ENCODE measurements at places on chromosomes 11 and 22. TPM values are rescaled to one million over a fixed set of nuclear protein-coding genes. Genes with fewer than 3 reads are reported as not detected.

MAJIN gene
- not detected for total RNA-seq

KCNA4 gene
- total RNA-seq, result not detected

MIAT gene
- 0.34 TPM for total RNA-seq

E2F8 gene
- not detected for total RNA-seq

GRCh38 chr11:27700351-27701301 is at the start of gene BDNF:
Gene BDNF, minus strand, starts transcription at chr11:27700455. Its CDS starts 41,891 bp downstream, at chr11:27658564.
- peak within 1 kb of the TSS; percentile 53 for H3K4me3 ChIP-seq
- peaks cover 18% of the 10 kb centered on the region for H3K27me3 ChIP-seq
- no peak for DNase-seq
- H3K27ac ChIP-seq, result no peak within 1 kb of the TSS
- H3K36me3 ChIP-seq, result no peaks in the 10 kb centered on the region
- peaks cover 33% of the 10 kb centered on the region for H3K4me1 ChIP-seq

GRCh38 chr22:27892064-27892463 is 27.0 kb downstream of the PITPNB start:
- H3K36me3 ChIP-seq, result peaks cover 88% of the 10 kb centered on the region
- no peak overlapping the region for H3K4me3 ChIP-seq
- no peaks in the 10 kb centered on the region for H3K27me3 ChIP-seq
- H3K27ac ChIP-seq, result peak overlapping the region; percentile 55
- peaks cover 43% of the 10 kb centered on the region for H3K4me1 ChIP-seq

- no peaks in the 10 kb centered on the region for H3K36me3 ChIP-seq
- no peak within 1 kb of the TSS for H3K27ac ChIP-seq
- peaks cover 18% of the 10 kb centered on the region for H3K4me1 ChIP-seq
- H3K27me3 ChIP-seq, result no peaks in the 10 kb centered on the region
- no peak for DNase-seq
- H3K4me3 ChIP-seq, result peak within 1 kb of the TSS; percentile 57
Measured at GRCh38 chr11:73218106-73218829, at the start of gene P2RY2. Gene P2RY2, plus strand, starts transcription at chr11:73218281. Its CDS starts 15,879 bp downstream, at chr11:73234160.

DNA sequence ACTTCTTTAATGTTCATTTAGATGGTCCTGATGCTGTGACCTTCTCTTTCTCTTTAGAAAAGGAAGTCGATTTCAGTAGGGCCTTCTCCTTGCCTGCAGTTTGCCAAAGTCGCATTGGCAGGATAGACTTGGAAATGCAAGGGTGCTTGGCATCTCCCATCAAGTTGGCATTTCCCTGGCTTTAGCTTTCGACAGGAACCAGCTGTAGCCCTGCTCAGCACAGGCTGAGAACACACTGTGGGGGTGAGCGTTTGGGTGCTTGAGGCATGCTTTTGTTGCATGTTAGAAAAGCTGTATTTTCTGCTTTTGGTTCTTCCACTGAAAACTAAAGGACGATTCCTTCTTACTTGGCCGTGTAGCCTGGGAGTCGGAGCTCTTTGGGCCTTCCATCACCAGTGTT is 37.7 kb downstream of the LDLRAD3 start:
- peak overlapping the region; percentile 13 for H3K27ac ChIP-seq
- H3K4me1 ChIP-seq, result no peaks in the 10 kb centered on the region
- no peaks in the 10 kb centered on the region for H3K36me3 ChIP-seq
- no peak for DNase-seq
- H3K4me3 ChIP-seq, result no peak overlapping the region

DNA sequence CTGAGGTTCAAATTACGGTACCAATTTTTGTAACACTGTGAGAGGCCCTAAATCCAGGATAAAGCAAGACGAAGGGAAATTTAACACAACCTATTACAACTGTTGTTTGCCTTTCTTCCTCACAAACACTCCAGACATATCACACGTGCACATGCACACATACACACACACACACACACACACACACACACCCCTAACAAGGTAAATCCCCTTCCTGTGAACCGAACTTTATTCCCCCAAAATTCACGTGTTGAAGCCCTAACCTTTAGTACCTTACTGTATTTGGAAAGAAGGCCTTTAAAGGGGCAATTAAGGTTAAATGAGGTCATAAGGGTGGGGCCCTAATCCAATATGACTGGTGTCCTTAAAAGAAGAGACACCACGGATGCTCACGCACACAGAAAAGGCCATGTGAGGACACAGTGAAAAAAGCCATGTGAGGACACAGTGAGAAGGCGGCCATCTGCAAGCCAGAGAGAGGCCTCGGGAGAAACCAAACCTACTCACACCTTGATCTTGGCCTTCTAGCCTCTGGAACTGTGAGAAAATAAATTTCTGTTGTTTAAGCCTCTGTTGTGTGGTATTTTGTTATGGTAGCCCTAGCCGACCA is 1.8 kb downstream of the SERGEF start:
- no peaks in the 10 kb centered on the region for H3K36me3 ChIP-seq
- H3K27ac ChIP-seq, result no peak overlapping the region
- no peak for DNase-seq
- H3K4me3 ChIP-seq, result no peak overlapping the region
- H3K27me3 ChIP-seq, result no peaks in the 10 kb centered on the region

DNA sequence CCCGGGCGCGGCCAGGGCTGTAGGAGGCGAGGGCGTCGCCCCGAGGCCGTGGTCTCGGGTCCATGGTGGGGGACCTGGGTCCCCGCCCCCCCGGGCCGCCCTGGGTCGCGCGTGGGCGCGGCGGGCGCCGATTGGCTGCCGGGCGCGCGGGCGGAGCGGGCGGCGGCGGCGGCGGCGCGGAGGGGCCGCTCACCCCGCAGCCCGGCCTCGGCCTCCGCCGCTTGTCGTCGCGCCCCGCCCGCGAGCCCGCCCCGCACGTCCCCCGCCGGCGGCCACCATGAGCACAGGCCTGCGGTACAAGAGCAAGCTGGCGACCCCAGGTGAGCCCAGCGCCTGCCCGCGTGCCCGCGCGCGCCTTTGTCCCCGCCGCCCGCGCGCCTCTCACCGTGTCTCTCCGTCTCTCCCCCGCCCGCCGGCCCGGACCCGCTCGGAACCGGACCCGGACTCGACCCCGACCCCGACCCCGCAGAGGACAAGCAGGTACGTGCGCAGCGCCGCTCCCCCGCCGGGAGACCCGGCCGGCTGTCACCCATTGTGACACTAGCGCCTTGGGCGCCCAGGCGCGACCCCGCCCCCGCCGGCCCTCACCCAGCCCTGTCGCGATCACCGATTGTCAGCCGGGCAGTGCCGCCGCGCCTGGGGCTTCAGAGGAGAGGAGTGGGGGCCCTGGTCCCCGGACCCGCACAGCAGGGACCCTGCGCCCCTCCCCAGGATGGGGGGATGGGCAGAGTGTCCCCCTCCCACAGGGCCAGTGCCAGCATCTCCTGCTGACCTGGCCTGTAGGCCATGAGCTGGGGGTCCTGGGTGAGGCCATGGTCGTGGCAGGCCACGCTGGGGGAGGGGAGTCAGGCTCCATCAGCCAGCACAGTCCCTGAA is at the start of gene SEPTIN5:
Gene SEPTIN5, plus strand, starts transcription at position 192 of the 876 bp plus-strand sequence. Its CDS starts 86 bp downstream, at position 278.
- no peaks in the 10 kb centered on the region for H3K27me3 ChIP-seq
- peaks cover 54% of the 10 kb centered on the region for H3K4me1 ChIP-seq
- H3K4me3 ChIP-seq, result peak within 1 kb of the TSS; percentile 64

GRCh38 chr11:62805961-62806441 is 761 bp upstream of the NXF1 start:
- no peak for DNase-seq
- no peaks in the 10 kb centered on the region for H3K27me3 ChIP-seq
- peaks cover 32% of the 10 kb centered on the region for H3K36me3 ChIP-seq
- peak overlapping the region; percentile 98 for H3K27ac ChIP-seq
- peak overlapping the region; percentile 98 for H3K4me3 ChIP-seq

- H3K27ac ChIP-seq, result peak overlapping the region; percentile 80
- peaks cover 48% of the 10 kb centered on the region for H3K4me1 ChIP-seq
- no peak for DNase-seq
- H3K4me3 ChIP-seq, result no peak overlapping the region
- no peaks in the 10 kb centered on the region for H3K36me3 ChIP-seq
- no peaks in the 10 kb centered on the region for H3K27me3 ChIP-seq
Measured at GRCh38 chr11:130418756-130419155, 9.7 kb downstream of the ADAMTS8 start.

- H3K27me3 ChIP-seq, result no peaks in the 10 kb centered on the region
- peaks cover 54% of the 10 kb centered on the region for H3K36me3 ChIP-seq
- no peak for DNase-seq
- H3K4me1 ChIP-seq, result peaks cover 6% of the 10 kb centered on the region
Measured at GRCh38 chr11:66224226-66224855, 44.1 kb upstream of the RAB1B start.

DNA sequence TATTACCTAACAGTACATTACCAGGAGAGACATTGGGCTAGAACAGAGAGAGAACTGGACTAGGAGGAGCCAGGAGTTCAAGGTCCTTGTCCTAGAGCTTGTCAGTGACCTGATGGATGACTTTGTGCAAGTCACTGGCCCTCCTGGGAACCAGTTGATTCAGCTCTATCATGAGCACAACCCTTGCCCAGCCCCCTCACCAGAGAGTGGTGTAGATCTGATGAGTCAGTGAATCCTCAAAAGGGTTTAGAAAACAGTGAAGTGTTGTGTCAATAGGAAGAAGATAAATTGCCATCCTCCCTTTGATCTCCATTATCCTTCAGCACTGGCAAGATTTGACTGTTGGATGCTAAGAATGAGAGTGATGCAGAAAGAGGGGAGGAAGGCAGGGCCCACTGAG is 24.3 kb downstream of the NEU3 start:
- H3K36me3 ChIP-seq, result peaks cover 2% of the 10 kb centered on the region
- no peaks in the 10 kb centered on the region for H3K27me3 ChIP-seq

DNA sequence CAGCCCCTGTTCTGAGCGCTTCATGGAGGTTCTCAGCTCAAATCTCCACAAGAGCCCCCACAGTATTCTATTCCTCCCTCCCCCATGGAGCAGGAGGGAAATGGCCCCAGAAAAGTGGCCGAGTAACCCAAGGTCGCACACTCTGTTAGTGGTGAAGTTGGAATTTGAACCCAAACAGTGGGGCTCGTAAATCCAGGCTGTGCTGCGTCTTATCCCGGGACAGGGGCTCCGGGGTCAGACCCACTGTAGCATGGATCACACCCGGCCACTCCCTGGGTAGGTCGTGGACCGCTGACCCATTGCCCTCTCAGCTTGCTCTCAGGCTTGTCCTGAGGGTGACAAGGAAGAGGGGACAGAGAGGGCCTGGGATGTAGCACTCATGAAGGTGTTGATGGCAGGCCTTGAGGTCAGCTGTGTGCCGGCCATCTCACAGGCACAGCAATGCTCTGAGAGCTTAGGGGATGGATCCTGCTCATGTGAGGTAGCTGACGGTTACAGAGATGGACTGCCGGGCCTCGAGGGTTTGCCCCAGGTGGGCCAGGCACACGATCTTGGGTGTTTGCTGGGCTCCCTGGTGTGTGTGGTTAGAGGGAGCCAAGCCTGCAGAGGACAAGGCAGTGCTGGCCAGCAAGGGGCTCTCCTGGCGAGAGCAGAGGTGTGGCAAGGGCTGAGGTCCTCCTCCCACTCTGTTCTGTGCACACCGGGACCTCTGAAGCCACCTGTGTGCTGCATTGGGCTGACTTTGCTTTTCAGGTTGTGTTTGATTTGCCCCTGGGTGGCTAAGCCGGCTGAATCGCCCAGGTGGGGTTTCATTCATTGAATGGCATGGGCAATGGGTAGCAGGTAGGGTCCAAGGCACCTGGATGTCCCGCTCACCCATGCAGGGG is 2.3 kb upstream of the FGF19 start:
- no peak for DNase-seq
- no peak overlapping the region for H3K4me3 ChIP-seq
- H3K27me3 ChIP-seq, result peaks cover 38% of the 10 kb centered on the region
- no peak overlapping the region for H3K27ac ChIP-seq

DNA sequence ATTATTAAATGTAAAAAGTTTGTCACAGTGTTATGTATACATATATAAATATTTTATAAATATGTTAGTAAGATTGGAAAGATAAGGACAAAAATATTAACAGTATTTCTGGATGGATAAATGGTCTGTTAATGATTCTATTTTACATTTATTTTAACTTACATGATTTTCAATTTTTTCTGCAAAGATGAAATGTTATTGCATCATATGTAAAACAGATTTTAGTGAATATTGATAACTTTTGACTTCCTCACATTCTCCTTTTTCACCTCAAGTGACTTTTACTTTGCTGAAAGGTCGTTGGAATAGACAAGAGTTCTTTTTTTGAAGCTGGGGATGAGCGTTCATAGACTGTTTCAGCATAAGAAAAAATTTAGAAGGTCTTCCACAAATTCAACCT is 1554.7 kb upstream of the TENM4 start:
- no peak for DNase-seq
- H3K4me1 ChIP-seq, result no peaks in the 10 kb centered on the region
- H3K36me3 ChIP-seq, result no peaks in the 10 kb centered on the region

DNA sequence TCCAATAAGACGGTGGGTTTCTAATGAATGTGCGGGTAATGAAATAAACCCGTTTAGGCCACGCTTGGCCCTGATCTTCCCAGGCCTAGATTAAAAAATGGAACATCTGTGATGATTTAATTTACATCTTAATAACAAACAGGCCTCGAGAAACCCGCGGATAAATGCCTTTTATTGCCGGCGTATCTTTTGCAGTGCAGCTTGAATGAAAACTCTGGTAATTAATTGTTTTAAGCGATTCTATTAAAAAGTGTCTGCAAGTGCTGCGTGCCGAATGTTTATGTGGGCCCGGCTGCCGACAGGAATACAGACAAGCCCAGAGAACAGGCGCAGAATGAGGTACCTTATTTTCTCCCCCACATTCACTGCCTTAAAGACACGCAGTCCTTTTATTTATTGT is 420.7 kb downstream of the MN1 start:
- peaks cover 11% of the 10 kb centered on the region for H3K27me3 ChIP-seq
- H3K4me1 ChIP-seq, result no peaks in the 10 kb centered on the region
- no peaks in the 10 kb centered on the region for H3K36me3 ChIP-seq
- no peak overlapping the region for H3K27ac ChIP-seq
- no peak overlapping the region for H3K4me3 ChIP-seq

DNA sequence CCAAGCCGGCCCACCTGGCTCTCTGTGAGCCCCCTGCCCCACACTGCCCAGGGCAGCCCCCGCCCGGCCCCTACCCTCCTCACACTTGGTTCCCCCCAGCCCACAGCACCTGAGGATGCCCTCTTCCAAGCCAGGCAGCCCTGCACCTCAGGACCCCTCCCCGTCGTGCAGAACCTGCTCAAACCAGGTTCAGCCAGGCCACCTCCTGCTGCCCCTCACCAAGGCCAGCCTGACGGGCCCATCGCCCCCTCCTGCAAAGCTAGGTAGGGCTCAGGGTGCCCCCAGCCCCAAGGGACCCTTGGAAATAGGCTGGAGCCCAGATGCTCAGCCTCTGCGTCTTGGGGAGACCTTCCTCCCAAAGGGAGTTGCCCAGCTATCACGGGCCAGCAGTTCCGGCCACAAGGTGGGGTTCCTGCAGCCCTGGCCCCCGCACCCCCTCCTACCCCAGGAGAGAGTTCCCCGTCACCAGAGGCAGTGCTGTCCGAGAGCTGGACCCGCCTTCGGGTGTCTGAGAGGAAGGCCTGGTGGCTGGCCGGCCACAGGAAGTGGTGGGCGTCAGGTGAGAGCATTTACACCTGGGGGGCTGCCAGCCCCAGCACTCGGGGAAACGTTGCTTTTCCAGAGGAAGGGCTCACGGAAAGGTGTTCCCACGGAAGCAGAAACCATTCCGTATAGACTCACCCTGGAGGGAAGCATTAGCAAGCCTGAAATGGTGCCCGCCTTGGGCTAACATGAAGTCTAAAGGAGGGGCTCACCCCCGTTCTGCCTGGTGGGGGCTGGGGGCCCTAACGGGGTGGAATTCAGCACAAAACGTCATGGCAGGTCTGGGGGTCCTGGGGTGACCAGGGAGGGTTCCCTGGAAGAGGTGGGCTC is 3.2 kb upstream of the SYT8 start:
- H3K4me3 ChIP-seq, result no peak overlapping the region
- no peak overlapping the region for H3K27ac ChIP-seq
- peaks cover 17% of the 10 kb centered on the region for H3K4me1 ChIP-seq
